ENCODE measurements at places on chromosomes 12 and 14. TPM values are rescaled to one million over a fixed set of nuclear protein-coding genes. Genes with fewer than 3 reads are reported as not detected.

RDH12 gene
- total RNA-seq: not detected

AP5M1 gene
- 31.0 TPM for total RNA-seq

PTCSC3 gene
- total RNA-seq: not detected

SMIM41 gene
- total RNA-seq: 0.24 TPM

SLC25A21 gene
- total RNA-seq: under 0.01 TPM

VRK1 gene
- total RNA-seq: 17.1 TPM

KLHL33 gene
- total RNA-seq: 0.32 TPM

CLEC12A gene
- not detected for total RNA-seq
